ELR (cell line): ENCODE measurements at places on chromosomes 13 and 19.

DNA sequence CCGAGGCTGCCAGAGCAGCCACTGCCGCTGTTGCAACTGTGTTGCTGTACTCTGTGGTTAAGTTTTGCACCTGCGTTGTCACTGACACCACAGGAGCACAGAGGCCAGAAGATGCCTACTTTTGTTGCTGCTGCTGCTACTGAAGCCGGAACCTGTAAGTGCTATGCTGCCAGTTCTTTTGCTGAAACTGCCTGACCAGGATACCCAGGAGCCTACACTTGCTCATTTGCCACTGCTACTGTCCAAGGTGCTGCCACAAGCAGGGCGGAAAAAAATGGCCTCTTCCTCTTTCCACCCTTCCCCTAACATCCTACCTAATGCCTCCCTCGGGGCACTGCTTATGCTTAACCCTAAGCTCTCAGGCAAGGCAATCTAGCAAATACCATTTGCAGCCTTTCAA, 29.0 kb upstream of the NBEA start:
- peak; percentile 12 for DNase-seq

- DNase-seq: no peak
Measured at GRCh38 chr13:104584481-104584880, 1518.3 kb upstream of the SLC10A2 start.

DNA sequence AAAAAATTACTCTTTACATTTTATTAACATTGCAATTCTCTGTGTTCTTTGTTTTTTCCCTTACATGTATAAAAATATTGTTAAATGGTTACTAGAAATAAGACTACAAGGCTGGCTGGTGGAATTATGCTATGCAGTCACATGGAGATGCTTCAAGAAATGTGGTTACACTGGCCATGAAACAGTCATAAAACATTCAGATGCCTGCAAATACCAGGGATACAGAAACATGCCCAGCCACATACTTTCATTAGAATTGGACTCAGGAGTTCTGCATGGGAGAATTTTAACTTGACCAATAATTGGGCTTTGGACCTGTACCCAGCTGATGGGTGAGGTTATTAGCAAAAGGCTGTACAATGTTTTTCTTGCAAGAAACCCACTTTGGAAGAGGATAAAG, 1407.7 kb upstream of the SLC10A2 start:
- DNase-seq: no peak

- DNase-seq: no peak
Measured at GRCh38 chr13:110641055-110642015, 26.0 kb downstream of the NAXD start.

- DNase-seq: no peak
Measured at GRCh38 chr13:106990594-106990993, 422.7 kb upstream of the ARGLU1 start.

DNA sequence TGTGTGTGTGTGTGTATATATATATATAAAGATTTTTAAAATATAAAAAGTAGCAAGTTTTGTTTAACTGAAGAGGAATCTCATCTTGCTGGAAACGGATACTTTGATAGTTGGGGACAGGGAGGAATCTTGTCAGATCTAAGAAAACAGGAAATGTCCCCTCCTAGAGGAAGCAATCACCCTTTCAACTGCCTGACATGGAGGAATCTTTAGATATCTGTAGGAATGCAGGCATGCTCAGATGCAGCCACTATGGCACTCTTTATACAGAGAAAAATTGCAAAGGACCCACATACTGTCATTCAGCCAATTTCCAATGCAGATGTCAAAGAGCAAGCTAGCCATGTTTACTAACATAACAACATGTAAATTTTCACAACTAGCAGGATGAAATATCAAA, 38.8 kb downstream of the ZNF611 start:
- peak; percentile 12 for DNase-seq

DNA sequence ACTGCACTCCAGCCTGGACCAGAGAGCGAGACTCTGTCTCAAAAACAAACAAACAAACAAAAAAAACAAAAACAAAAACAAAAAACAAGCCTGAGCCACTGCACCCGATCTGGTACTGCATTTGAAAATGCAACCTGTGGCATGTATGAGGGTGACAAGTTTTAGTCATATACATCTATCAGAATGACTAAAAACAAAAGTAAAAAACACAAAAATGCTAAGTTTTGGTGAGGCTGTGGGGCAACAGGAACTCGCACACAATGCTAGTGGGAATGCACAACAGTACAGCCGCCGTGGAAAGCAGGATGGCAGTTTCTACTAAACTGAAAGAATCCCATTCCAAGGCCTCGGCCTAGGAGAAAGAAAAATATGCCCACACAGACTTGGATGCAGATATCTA, 7.8 kb downstream of the EBPL start:
- no peak for DNase-seq

- no peak for DNase-seq
Measured at GRCh38 chr19:46368116-46368515, 21.2 kb downstream of the PPP5C start.

- DNase-seq: peak; percentile 72
Measured at GRCh38 chr19:9406798-9407352, 28.5 kb downstream of the ZNF266 start.

DNA sequence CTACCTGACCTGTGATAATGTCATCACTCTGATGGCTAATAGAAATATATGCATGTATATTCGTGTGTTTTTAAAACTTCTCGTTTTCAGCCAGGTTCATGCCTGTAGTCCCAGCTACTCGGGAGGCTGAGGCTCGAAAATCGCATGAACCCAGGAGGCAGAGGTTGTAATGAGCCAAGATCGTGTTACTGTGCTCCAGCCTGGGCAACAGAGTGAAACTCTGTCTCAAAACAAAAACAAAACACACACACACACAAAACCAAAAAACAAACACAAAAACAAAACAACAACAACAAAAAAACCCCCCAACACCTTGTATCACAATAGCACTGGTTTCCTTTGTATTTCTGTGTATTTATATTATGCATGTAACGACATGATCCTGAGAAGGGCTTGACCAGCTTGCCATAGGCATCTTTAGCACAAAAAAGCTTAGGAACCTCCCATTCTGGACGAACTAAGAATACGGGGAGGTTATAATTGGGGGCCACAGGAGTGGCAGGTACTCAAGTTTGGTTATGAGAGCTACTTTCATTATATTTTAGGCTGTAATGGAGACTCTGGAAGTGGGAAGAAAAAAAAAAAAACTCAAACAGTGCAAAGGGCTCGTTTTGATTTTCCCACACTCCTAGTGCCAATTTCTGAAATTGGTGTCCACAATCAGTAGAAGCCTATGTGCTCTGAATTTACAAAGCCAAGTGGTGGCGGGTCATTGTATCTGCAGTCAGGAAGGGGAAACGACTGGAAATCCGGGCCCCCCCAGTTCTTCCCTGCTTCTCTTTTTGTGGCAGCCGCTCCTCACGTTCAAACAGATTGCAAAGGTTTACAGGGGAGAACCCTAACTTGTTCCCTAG, 1.2 kb upstream of the ACP7 start:
- DNase-seq: peak; percentile 36

DNA sequence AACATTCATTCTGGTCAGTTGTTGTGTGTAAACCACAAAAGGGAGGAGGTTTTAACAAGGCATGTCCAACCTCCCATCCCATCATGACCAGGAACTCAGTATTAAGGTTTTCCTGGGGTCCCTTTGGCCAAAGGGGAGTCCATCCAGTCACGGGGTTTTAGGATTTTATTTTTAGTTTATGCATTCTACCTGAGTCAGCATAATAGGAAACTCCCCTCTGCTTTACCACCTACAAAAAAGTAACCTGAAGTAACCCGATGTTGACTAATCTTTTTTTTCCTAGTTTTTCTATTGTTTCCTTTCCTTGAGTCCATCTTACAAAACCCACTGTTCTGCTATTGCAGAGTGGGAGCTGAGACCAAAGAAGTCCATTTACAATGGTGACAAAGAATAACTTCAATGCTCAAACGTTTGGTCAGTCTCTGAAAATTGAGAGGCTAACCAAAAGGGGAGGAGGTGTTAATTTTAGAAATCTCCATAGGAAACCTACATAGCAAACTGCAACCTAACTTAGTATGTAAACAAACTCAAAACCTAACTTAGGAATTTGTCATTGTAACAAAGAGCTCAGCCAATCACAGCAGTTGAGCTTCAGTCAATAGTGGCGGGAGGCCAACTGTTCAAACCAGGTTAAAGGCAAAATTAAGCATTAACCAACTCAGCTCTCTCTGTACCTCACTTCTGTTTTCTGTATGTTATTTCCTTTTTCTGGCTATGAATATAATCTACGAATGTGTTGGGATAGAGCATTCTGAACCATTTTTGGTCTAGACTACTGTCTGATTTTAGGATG, 1954.1 kb downstream of the PCDH9 start:
- DNase-seq: no peak

- DNase-seq: no peak
Measured at GRCh38 chr19:7529246-7529600, 6.3 kb upstream of the PNPLA6 start.

GRCh38 chr19:45742969-45743368, 9.7 kb downstream of the MEIOSIN start:
- DNase-seq: no peak
